ENCODE measurements at places on chromosomes 5 and 9.

GRCh38 chr9:110744715-110745384, 76.3 kb downstream of the MUSK start:
- DNase-seq, result peak; percentile 83

DNA sequence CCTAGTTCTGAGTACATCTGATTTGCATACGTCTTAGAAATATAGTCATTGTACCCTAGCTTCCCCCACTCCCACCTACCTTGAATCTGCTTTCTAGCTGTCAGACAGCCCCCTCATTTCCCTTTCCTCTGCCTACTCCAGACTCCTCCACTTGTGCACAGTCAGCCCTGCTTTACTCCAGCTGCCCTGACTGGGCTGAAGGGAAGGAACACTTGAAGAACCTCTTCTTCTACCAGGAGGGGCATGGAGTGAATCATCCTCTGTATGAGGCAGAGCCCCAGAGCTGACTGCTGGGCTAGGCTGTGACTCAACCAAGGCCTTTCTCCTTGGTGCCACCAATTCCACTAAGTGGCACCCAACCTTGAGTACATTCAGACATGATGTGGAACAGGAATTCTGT, 18.1 kb upstream of the ZFR start:
- DNase-seq, result peak; percentile 35

GRCh38 chr5:127450046-127450445, 67.4 kb upstream of the PRRC1 start:
- no peak for DNase-seq

DNA sequence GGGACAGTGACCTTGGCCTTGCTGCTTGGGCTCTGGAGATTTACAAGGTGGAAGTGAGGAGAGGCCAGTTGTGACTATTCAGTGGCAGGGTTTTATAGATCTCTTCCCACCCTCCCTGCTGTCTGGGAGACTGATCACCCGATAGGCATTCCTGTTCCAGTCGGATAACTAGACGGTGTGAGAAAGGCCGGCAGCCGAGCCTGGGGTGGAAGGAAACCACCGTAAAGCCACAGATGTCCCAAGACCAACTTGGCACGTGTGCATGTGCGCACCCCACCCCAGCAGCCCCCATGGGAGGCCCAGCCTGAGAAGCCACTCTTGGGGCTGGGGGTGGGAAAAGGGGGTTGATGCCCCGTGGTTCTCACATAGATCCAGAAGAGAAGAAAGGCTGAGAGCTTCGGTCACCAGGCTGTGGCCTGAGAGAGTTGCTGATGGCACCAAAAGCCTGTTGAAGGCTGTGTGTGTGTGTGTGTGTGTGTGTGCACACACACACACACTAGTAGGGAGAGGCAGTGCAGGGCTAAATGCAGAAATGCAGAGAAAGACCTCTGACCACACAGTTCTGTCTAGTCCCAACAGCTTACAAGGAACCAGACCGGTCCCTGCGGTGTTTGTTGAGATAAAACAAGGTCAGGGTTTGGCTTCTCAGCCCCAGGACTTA, 225.8 kb downstream of the FANCC start:
- DNase-seq, result peak; percentile 27

DNA sequence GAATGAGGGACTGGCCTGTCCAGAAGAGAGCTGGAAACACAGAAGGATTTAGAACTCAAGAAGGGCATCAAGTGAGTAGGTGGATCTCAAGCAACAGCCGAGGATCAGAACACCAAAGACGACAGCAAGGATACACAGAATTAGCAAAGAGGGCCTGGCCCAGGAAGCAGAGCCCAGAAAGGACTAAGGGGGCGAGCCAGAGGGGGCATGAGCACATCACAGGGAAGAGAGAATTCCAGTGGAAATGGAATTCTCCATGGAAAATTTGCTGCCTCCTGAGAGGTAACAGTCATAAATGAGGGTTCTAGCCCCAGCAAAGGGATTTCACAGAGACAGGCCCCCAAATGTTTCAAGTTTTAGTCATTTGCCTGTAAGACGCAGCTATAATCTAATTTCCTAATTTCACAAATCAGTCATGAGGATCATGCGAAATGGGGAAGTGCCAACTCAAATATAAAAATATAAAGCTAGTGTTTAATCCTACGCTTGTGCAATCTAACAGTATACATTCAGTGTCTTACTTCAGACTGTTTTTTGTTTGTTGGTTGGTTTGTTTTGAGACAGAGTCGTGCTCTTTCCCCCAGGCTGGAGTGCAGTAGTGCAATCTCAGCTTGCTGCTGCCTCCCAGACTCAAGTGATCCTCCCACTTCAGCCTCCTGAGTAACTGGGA, 46.7 kb downstream of the FNBP1 start:
- DNase-seq, result no peak

- DNase-seq, result no peak
Measured at GRCh38 chr5:56516441-56516840, 283.3 kb upstream of the ANKRD55 start.

DNA sequence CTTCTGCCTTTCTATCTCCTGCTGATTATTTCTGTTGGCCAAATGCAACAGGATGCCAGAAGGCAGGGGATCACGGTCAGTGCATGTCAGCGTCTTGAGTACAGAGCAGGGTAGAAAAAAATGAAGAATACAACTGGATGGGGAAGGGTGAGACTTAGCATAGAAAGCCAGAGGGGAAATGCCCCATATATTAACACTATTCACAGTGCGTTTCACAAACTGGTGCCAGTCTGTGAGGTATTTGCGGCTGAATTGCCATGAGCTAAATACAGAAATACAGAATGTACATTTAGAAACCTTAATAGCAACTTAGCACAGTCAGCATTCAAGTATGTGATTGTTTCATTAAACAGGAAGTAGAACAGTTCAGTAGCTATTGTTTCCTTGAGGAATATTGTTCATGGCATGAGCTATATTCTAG, 31.0 kb upstream of the SLC1A3 start:
- DNase-seq, result peak; percentile 81

DNA sequence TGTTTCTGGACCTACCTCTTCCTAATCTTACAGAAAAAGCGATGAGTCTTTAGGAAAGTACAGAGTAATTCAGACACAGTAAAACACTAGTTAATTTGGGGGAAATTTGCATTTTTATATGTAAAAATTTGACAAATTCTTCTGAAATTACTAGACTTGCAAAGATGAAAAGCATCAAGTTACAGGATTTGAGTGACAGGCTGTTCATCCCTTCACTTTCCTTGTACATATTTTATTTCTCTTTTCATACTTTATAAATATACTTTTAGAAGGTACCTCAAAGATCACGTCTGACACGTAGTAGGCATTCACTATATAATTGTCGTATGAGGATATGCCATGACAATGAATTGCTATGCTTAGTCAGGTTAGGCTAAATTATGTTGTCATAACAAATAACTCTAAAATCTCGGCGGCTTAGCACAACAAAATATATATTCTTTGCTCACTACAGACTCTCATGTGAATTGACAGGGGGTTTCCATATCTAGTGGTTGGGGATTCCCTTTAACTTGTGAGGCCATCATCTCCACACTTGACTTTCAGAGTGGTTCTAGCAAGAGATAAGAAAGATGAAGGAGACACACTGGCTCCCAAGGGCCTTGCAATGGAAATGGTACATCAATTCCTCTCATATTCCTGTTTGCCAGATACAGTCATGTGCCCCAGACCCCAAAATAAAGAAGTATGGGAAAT, 154.1 kb upstream of the TUT7 start:
- DNase-seq, result no peak

DNA sequence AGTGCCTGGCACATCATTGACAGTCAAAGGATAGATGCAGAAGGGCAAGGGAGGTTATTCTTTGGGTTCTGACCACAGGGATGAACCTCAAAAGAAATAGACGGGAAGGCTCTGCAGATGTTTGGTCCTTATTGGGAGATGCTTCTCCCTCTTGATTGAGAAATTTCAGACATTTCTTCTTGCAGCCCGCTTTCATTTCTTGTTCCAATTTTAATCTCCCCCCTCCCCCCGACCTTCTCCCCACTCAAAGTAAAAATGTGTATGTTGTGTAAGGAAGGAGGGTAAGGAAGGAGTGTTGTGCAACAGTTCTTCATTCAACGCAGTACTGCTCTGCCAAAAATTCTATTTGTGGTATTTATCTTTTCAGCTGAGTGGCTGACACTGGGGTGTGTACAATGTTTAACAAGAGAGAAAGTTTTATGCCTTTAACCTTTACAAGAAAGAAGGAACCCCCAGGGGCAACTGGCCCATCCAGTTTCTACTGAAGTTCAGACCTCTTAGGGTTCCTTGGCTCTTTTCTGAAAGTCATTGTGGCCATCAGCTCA, 46.3 kb upstream of the TNFSF15 start:
- DNase-seq, result no peak

DNA sequence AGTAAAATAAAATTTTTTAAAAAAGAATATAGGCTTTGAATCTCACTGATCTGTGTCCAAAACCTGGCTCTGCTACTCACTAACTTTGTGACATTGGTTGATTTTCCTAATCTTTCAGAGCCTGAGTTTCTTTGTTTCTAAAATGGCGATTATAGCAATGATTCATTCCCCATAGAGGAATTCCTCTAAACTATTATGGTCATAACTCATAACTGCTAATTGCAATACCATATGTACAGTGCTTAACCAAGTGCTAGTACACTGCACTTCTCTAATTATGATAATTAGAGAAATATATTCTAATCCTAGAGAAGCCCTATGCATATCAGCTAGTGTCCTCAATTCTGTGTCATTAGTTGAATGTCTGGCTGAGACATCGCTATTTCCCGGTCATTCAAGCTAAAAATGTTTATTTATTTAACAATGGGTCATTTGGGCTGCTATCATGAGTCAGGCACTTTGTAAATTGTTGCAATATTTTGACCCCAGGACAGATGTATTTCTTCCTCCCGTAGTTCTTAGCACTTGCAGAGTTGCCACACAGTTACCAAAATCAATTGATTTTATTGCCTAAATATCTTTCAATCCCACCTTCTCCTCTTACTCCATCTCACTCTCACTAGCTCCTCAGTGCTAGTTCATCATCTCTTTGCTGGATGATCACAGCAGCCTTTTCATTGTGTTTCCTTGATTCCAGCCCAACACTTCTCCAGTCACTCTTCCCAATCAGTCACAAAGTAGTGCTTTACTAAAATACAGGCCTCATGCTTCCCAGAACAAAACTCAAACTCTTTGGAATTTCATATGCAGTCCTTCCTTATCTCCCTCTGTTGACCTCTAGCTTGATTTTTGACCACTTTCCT, 200.9 kb upstream of the PAPPA start:
- no peak for DNase-seq

DNA sequence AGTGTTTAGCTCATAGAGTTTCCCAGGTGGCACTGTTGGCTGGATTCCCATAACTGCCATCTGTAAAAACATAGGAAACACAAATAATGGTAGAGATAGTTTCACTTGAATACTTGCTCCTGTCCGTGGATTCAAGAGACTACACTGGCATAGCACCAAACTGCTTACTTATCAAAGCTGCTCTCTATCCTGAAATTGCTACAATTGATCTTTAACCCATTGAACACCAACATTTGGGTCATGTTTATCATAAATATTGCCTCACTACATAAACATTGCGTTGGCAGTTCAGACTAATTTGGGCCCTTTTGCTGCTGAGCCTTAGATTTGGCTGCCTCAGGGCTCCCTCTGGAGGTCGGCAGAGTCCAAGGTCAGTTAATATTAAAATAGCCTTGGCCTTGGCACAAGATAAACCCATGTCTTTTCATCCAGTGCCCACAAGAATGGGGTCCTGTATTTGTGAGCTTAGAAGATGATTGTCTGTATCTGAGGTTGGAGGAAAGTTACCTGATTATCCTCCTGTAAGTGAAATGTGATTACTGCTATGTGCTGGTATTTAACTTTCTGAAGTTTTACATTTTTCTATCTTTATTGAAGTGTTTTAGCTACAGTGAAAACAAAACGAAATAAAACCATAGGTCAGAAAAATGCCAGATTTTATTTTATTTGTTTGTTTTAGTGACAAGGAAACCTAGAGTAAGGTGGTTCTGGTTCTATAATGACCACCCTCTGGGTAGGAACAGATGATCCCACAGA, 4.0 kb upstream of the RANBP3L start:
- DNase-seq, result no peak

- DNase-seq, result no peak
Measured at GRCh38 chr9:4985386-4986266, 554 bp downstream of the JAK2 start.

GRCh38 chr9:10045598-10045997, 567.2 kb downstream of the PTPRD start:
- no peak for DNase-seq

DNA sequence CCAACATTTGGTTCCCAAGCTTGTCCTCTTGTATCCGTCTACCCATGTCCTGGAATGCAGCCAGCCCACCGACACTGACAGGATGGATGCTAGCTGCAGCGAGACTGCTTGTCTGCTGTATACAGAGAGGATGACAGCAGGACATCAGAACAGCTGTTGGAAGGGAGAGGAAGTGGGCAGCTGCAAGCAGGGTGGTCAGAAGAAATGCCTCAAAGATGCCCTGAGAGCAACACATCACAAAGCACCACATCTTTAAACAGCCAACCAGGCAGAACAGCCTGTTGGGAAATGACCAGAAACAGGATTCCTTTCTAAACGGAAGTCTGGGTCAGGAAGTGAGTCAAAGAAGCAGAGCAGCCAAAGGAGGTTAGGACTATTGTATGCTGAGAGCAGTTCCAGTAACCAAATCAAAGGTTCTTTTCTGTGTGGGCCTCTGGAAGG, 219.1 kb downstream of the NDUFS4 start:
- DNase-seq, result peak; percentile 25

- no peak for DNase-seq
Measured at GRCh38 chr5:149765932-149766331, 35.8 kb downstream of the PPARGC1B start.

- DNase-seq, result no peak
Measured at GRCh38 chr5:39774605-39775004, 349.8 kb upstream of the DAB2 start.

- no peak for DNase-seq
Measured at GRCh38 chr5:33433303-33434240, 7.2 kb upstream of the TARS1 start.

DNA sequence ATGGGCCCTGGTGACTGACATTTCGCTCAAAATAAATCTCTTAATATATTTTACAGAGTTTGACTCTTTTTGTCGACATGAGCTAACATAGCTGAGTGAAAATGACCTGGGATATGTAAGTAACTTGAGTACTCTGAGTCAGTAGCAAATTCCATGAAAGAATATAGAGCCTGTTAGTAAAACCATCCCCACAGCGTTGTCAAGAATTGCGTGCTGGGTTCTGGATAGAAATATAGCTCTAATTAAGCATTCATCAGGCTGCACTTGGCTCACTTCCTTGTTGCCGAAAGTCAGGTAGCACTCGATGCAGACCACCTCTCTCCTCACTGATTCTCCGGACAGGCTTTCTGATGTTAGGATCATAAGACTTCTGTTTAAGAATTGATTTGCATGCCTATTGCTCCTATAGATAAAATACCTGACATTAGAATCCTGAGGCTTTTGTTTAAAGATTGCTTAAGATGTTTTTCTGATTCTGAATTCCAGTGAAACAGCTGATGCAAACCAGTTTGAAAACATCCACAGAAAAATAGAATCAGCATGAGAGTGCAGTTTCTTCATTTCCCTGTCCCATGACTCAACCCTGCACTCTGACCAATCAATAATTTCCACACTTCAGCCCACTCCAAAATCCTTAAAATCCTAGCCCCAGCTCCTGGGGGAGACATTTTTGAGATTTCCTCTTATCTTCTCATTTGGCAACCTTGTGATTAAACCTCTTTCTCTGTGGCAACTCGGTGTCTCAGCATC, 310.6 kb downstream of the DIRAS2 start:
- no peak for DNase-seq

- no peak for DNase-seq
Measured at GRCh38 chr5:154947778-154948177, 6.9 kb downstream of the MRPL22 start.

Data from foreskin keratinocyte (primary cell).